ENCODE measurements at places on chromosomes 2 and 18.

DNA sequence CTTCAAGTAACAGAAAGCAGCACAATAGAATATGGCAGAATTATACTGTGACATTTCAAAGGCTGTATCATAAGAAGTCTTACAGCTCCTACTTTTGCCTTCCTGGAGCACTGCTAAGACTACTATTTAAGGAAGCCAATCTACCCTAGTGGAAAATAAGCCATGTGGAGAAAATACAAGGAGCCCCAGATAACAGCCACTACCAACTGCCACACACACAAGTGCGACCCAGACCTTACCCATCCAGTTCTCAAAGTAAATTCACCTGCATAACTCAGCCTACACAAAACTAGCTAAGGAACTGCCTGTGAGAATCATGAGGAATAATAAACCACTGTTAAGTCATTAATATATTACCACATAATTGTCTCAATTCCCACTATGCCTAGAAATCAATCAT lies 66.4 kb downstream of the USP34 start:
- H3K27ac ChIP-seq: peak overlapping the region; percentile 16
- H3K36me3 ChIP-seq: peaks cover 50% of the 10 kb centered on the region
- H3K4me1 ChIP-seq: peaks cover 11% of the 10 kb centered on the region
- H3K4me3 ChIP-seq: no peak overlapping the region
- H3K27me3 ChIP-seq: no peaks in the 10 kb centered on the region

GRCh38 chr2:168962636-168963035 lies 61.5 kb downstream of the G6PC2 start:
- no peaks in the 10 kb centered on the region for H3K27me3 ChIP-seq
- peaks cover 35% of the 10 kb centered on the region for H3K4me1 ChIP-seq
- no peaks in the 10 kb centered on the region for H3K36me3 ChIP-seq
- DNase-seq: no peak
- no peak overlapping the region for H3K27ac ChIP-seq

DNA sequence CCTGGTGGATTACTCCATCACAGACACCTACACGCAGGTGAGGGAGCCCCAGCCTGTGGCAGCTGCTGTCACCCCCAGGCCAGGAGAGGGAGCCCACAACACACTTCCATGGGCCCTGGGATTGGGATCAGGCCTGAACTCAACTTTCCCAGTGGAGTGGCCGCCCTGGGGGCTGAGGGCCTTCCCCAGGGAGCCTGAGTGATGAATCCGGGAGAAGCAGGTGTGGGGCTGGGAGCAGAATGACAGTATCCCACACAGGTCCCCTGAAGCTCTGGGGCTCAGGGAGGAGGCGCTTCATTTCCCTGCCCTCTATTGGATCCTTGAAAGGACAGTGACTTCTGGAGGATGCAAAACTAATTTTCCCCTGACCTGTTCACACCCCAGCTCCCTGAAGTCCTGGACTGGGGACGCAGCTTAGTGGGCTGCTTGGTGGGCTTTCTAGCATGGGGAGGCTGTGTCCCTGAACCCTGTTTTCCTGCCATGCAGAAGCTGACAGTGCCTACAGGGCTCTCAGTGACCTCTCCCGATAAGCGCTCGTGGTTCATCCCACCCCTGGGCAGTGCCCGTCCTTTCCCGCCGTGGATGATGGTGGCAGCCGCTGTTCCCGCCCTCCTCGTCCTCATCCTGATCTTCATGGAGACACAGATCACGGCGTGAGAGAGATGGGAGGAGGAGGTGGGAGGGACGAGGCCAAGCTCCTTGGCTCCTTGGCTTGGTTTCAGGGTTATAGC lies 11.0 kb downstream of the SLC4A3 start:
- no peak for DNase-seq
- peaks cover 34% of the 10 kb centered on the region for H3K27me3 ChIP-seq
- peaks cover 6% of the 10 kb centered on the region for H3K4me1 ChIP-seq
- no peaks in the 10 kb centered on the region for H3K36me3 ChIP-seq
- no peak overlapping the region for H3K4me3 ChIP-seq
- H3K27ac ChIP-seq: no peak overlapping the region

GRCh38 chr2:127314193-127314988 lies 20.4 kb upstream of the ERCC3 start:
- no peak for DNase-seq
- H3K36me3 ChIP-seq: peaks cover 92% of the 10 kb centered on the region
- no peak overlapping the region for H3K27ac ChIP-seq
- H3K4me1 ChIP-seq: no peaks in the 10 kb centered on the region
- H3K27me3 ChIP-seq: no peaks in the 10 kb centered on the region

GRCh38 chr18:45357686-45358470 lies 257.4 kb upstream of the SLC14A2 start:
- H3K4me3 ChIP-seq: no peak overlapping the region
- H3K36me3 ChIP-seq: no peaks in the 10 kb centered on the region
- H3K4me1 ChIP-seq: no peaks in the 10 kb centered on the region

DNA sequence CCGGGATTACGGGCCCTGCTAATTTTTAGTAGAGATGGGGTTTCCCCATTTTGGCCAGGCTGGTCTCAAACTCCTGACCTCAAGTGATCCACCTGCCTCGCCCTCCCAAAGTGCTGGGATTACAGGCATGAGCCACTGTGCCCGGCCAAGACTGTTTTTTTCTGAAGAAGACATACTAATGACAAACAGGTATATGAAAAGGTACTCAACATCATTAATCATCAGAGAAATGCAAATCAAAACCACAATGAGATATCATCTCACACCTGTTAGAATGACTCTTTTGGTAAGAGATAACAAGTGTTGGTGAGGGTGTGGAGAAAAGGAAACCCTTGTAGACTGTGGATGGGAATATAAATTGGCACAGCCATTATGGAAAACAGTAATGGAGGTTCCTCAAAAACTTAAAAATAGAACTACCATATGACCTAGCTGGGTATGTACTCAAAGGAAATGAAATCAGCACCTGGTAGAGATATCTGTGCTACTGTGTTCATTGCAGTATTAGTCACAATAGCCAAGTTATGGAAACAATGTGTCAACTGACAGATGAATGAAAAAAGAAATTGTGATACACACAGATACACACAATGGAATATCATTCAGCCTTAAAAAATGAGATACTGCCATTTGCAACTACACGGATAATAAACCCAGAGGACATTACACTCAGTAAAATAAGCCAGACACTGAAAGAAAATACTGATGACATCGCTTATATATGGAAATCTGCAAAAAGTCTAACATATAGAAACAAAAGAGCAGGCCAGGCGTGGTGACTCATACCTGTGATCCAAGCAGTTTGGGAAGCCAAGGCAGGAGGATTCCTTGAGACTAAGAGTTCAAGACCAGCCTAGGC lies 20.8 kb downstream of the SOS1 start:
- peaks cover 39% of the 10 kb centered on the region for H3K36me3 ChIP-seq
- peak overlapping the region; percentile 37 for H3K4me3 ChIP-seq
- peak; percentile 54 for DNase-seq
- no peaks in the 10 kb centered on the region for H3K27me3 ChIP-seq
- peaks cover 73% of the 10 kb centered on the region for H3K4me1 ChIP-seq
- peak overlapping the region; percentile 97 for H3K27ac ChIP-seq

GRCh38 chr2:85748985-85749875 lies 4.6 kb upstream of the ATOH8 start:
- peaks cover 82% of the 10 kb centered on the region for H3K27me3 ChIP-seq
- H3K4me1 ChIP-seq: peaks cover 2% of the 10 kb centered on the region
- no peaks in the 10 kb centered on the region for H3K36me3 ChIP-seq
